ENCODE measurements at places on chromosomes 11 and 22.

DNA sequence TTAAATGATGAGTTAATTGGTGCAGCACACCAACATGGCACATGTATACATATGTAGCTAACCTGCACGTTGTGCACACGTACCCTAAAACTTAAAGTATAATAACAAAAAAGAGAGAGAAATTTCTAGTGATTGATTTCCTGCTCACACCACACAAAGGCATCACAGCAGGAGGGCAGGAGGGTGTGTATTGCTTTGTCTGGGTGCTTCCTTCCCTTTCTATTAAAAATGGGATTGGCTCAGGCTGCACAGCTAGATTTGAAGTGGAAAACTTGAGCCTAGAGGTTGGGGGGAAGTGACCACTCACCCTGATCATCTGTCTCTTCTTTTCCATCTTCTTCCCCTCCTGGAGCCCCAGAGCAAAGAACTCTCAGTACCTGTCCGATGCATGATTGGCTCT, 944 bp upstream of the SCGB1D2 start:
- H3K27me3 ChIP-seq = no peaks in the 10 kb centered on the region
- H3K27ac ChIP-seq = no peak overlapping the region
- H3K36me3 ChIP-seq = no peaks in the 10 kb centered on the region
- H3K4me1 ChIP-seq = no peaks in the 10 kb centered on the region
- no peak overlapping the region for H3K4me3 ChIP-seq

GRCh38 chr11:114052160-114052559, 7.4 kb upstream of the ZBTB16 start:
- H3K27ac ChIP-seq = no peak overlapping the region
- no peak overlapping the region for H3K4me3 ChIP-seq
- peaks cover 45% of the 10 kb centered on the region for H3K27me3 ChIP-seq
- H3K4me1 ChIP-seq = peaks cover 3% of the 10 kb centered on the region
- no peaks in the 10 kb centered on the region for H3K36me3 ChIP-seq

GRCh38 chr22:19987394-19988306, 29.0 kb downstream of the ARVCF start:
- H3K27me3 ChIP-seq = no peaks in the 10 kb centered on the region
- H3K36me3 ChIP-seq = no peaks in the 10 kb centered on the region
- H3K27ac ChIP-seq = no peak overlapping the region
- no peak for DNase-seq
- H3K4me3 ChIP-seq = no peak overlapping the region
- no peaks in the 10 kb centered on the region for H3K4me1 ChIP-seq

DNA sequence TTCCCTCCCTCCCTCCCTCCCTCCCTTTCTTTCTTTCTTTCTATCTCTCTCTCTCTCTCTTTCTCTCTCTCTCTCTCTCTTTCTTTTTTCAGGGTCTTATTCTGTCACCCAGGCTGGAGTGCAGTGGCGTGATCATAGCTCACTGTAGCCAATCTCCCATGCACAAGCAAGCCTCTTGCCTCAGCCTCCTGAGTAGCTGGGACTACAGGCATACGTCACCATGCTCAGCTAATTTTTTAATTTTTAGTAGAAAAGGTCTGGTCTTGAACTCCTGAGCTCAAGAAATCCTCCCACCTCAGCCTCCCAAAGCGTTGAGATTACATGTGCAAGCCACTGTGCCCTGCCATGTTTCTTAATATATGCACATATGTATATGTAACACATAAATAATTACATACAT, 19.0 kb downstream of the TSKU start:
- no peak for DNase-seq
- H3K36me3 ChIP-seq = no peaks in the 10 kb centered on the region
- no peaks in the 10 kb centered on the region for H3K27me3 ChIP-seq
- H3K27ac ChIP-seq = no peak overlapping the region
- no peaks in the 10 kb centered on the region for H3K4me1 ChIP-seq

- no peaks in the 10 kb centered on the region for H3K4me1 ChIP-seq
- no peak overlapping the region for H3K4me3 ChIP-seq
- H3K27me3 ChIP-seq = no peaks in the 10 kb centered on the region
- no peaks in the 10 kb centered on the region for H3K36me3 ChIP-seq
These were observed 54.2 kb upstream of the FGF3 start for GRCh38 chr11:69873166-69874077.
